ENCODE measurements at places on chromosomes 12 and 14.

- DNase-seq: no peak
Observed at GRCh38 chr12:63941166-63941800, 96.8 kb downstream of the SRGAP1 start.

DNA sequence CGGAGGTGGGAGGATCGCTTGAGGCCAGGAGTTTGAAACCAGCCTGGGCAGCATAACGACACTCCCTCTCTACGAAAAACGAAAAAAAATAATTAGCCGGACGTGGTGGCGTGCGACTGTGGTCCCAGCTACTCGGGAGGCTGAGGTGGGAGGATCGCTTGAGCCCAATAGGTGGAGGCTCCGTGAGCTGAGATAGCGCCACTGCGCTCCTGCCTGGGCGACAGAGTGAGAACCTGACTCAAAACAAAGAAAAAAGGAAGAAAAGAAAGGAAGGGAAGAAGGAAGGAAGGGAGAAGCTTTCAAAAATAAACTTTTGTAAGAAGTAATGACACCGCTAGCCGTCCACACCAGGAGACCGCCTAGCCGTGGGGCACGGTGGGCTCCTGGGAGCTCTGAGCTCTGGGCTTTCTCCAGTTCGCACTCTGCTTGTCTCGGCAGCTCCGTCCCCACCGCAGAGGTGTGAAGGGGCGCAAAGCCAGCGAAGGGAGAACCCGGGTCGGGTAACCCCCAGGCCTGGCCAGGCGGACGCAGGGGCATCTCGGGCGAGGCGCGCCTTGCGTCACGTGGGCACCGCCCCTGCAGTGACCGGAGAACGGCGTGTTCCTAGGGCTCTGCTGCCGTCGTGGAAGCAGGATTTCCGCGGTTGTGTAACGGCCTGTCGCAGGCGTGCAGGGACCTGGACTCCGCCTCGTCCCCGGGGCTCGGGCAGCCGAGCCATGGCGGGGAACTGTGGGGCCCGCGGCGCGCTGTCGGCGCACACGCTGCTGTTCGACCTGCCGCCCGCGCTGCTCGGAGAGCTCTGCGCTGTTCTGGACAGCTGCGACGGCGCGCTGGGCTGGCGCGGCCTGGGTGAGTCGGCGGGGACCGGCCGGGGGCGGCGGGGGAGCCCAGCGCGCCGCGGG is at the start of gene IRAK3:
Gene IRAK3 (plus strand): TSS at position 631 of the 902 bp plus-strand sequence. CDS start 86 bp downstream, at position 717.
- DNase-seq: peak; percentile 59

- DNase-seq: no peak
Observed at GRCh38 chr14:73752297-73752992, 38.3 kb upstream of the PNMA1 start.

DNA sequence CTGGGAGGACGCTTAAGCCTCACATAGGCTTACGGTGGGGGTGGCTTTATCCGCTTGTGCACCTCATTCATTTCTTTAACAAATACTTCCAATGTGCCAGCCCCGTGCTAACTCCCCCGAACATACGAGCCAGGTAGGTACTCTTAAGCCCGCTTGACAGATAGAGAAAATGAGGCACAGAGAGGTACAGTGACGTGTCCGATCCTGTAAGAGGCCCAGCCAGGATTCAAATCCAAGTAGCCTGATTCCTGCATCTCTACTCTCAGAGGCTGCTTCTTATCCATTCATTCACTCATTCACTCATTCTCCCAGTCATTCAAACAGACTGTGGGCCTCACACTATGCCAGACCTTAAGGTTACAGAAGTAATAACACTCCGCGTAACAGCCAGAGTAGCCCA is 477 bp downstream of the OAS3 start:
- DNase-seq: no peak

DNA sequence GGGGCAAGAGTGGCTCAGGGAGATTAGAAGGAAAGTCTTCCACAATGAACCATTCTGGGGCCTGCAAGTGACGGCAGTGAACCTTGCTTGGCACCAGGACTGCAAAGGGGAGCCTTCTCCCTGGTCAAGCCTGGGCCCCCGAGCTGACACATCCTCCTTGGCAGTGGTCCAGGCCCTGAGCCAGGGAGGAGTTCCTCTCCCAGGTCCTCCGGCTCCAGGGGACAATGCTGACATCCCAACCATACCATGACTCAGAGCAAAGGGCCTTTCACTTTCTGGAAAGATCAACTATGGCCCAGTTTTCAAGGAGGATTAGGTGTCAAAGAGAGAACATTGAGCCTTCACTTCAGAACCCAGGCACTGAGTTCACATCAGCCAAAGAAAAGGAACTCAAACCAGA is 756.5 kb upstream of the TBX3 start:
- no peak for DNase-seq

DNA sequence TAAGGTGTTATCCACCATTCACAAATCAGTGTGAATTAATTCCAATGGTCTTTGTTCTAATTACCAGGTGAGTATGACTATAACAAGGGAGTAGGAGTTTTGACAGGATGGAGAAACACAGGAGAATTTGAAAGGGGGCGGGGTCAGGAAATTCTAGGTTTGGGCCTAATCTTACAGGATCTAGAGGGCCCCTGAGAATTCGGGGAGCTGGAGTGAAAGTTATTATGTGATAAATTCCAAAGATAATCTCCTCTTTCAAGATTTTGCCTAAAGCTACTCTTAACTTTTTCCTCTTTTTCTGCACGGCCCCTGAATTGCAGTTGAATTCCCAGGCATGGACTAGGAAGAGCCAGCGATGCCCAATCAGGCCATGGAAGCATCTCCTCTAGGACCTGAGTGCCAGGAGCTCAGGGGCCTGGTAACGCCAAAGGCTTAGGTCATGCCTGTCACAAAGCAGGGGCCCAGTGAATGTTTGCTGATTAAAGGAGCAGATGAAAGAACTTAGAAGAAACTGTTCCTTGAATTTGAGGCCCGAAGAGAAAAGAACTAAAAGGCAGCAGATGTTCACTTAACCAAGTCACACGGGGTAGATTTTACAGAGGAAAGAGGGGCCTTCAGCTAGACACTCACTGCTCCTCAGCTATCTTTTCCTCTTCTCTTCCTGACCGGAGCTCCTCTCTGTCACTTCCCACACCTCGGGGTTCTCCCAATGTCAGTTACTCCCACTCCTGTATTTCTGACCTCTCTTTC is 195.5 kb downstream of the PPM1H start:
- DNase-seq: no peak

- no peak for DNase-seq
Observed at GRCh38 chr14:59134307-59134706, 54.2 kb upstream of the DAAM1 start.

DNA sequence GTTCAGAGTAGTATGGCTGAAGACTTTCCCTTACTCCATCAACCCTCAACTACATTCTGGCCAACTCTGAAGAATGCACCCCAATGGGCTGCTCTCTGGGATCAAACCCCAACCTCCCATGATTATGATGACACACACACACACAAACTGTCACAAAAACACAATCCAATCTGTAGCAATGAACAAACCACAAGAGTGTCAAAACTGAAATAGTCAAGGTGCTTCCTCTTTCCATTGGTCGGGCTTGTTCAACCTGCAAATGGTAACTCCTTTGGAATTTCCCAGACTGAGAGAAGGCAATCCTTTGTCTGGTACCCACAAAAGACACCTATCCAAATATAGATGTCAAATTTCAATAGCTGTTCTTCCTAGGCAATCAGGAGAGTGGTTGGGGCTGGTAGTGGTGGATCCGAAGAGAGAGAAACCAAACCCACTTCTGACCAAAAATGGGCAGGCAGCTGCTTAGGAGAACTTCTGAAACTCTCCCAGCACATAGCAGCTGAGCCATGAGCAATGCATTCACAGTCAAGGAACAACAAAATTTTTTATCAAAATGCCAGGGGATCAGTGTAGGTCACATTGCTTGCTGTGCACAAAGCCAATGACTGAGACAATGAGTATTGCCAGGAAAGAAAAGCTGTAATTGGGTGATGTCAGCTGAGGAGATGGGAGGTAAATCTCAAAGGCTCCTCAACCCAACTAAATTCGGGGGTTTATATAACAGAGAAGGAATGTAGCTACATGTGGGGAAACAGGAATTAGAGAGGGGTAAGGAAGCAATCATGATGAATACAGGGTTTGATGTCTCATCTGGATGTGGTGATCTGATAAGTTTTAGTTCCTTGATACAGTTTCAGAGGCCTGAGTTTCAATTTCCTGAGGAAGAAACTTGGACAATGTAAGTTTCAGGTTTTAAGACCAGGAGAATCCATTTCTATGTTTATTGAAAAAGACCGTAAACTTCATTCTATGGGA is 191.4 kb downstream of the KITLG start:
- DNase-seq: no peak
